ENCODE measurements at places on chromosomes 13 and 19.

- peak; percentile 83 for DNase-seq
Observed at GRCh38 chr19:6802336-6803035, 30.0 kb downstream of the VAV1 start.

GRCh38 chr19:31533114-31533513 lies 183.9 kb upstream of the TSHZ3 start:
- DNase-seq: no peak

DNA sequence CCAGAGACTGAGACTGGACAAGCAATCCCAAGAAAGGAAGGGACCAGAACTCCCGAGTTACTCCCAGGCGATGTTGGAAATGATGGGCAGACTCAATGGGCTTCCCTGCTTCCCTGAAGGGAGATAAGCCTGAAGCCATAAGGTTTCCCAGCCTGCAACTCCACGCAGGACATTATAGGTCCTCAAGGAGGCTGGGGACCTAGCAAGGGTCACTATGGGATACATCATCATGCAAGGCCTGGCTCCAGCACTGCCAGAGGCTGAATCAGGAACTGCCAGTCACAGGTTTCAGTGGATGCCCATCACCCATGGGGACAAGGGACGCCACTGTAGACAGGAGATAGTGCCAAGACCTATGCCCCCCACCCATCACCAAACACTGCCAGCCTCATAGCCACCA lies 338.7 kb downstream of the IRS2 start:
- DNase-seq: no peak

DNA sequence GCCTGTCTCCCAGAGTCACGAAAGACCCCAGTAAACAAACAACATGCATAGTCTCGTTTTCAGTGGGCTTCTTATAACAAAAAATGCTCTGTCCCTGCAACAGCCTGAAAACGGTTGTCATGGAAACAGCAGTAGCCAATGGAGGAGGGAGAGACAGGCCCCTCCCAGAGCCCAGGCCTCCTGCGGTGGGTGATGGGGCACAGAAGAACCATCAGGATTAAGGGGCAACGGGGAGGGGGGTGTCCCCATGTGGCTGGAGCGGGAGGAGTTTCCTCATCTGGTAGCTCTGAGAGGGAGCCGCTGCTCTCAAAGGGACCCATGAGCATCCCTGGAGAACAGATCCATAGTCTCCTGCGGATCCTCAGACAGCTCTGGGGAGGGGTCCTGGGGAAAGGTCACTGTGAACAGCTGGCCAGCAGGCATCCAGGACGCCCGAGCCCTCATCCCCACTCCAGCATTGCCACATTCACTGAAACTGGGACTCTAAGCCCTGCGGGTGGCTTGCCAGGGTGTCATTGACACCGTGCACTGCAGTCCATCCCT lies 37.5 kb upstream of the PNMA8B start:
- DNase-seq: no peak

DNA sequence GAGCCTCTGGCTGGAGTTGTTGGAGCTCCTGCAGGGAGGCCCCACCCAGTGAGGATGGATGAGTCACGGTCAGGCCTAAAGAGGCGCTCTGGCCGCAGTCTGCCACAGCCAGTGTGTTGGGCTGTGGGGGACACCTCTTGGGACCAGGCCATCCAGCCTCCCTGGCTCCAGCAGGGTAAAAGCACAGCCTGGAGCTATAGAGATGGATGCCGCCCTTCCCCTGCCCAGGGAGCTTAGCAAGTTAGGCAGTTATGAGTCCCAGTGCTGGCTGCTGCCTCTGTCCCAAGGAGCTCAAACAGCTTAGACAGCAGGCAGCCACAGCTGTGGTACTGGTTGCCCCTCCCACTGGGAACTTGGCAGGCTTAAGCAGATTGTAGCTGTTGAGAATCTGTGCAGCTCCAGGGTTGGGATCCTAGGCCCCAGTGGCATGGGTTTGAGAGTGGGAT lies 100.9 kb downstream of the NDFIP2 start:
- no peak for DNase-seq

GRCh38 chr19:47456721-47457474 lies 14.8 kb downstream of the SLC8A2 start:
- no peak for DNase-seq

DNA sequence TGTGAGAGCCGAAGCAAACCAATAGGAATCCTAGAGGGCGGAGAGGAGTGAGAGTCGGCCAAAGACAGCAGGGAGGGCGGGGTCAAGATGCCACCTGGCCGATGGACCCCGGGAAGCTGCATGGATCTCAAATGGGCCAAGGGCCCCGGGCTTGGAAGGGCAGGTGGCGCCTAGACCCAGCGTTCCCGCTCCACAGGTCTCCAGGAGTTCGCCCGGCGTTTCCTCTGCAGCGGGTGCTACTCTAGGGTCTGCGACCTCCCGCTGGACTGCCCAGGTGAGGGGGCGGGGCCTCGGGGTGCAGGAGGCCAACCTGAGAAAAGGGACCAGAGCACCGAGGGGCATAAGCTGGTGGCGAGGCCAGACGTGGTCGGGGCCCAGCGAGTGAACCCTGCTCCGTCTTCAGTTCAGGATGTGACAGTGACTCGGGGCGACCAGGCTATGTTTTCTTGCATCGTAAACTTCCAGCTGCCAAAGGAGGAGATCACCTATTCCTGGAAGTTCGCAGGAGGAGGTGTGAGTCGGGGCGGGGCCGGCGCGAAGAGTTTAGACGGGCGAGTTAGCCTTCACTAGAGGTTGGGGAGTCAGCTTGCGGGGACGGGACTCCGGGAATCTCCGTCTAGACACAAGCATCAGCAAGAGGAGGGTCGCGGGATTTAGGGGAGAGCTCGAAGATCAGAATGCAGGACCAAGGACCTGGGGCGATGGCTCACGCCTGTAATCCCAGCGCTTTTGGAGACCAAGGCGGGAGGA lies 9.9 kb downstream of the SPACA6 start:
- DNase-seq: peak; percentile 36

GRCh38 chr13:25117312-25117711 lies 21.4 kb downstream of the PABPC3 start:
- no peak for DNase-seq

GRCh38 chr13:72864142-72865011 lies 82.4 kb downstream of the PIBF1 start:
- DNase-seq: no peak

DNA sequence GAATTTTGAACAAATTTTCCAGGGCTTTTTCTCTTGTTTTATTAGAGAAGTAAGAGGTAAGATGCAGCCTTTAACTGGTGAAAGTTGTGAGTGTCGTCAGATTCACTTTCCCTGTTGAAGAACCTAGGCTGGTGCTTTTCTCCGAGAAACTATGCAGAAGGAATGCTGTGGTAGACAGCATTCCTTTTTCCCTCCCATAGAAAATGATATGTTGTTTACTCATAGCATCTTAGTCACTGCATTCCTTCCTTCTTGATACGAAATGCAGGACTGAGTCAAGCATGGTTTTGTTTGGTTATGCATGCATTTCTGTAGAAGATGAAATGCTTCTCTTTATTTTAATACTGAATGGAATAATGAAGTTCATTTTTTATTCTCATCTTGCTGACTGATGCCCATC lies 3.4 kb downstream of the ITGBL1 start:
- DNase-seq: no peak

DNA sequence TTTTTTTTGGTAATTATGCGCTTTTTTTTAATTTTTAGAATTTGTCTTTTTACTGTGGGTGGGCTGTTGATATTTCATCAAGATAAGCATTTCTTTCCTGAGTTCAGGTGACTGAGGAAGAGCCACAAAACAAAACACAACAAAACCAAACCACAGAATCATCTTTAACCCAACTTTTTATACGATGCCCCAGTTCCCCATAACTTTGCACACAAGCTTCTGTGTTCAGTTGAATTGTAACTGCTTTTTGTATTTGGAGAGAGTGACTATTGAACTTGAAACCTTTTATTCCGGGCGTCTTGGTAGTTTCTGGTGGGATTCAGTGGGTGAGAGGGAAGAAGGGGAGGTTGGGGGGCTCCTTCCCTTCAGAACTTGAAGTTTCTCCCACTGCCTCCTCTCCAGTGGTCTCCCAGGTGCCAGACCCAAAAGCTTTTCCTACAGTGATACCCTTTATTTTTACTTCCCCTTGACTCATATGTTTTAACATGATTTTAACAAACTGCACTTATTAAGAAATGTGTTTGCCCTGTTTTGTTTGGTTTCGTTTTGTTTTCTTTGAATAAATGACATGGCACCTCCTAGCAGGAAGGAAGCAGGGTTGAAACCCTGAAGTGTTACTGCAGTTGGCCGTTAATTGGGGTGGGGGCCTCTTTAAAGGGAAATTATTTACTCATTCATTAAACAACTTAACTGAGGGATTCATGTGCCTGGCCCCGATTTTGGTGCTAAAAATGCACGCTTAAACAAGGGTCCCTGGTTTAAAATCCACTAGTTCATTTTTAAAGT lies 2.7 kb upstream of the CCDC97 start:
- DNase-seq: no peak

DNA sequence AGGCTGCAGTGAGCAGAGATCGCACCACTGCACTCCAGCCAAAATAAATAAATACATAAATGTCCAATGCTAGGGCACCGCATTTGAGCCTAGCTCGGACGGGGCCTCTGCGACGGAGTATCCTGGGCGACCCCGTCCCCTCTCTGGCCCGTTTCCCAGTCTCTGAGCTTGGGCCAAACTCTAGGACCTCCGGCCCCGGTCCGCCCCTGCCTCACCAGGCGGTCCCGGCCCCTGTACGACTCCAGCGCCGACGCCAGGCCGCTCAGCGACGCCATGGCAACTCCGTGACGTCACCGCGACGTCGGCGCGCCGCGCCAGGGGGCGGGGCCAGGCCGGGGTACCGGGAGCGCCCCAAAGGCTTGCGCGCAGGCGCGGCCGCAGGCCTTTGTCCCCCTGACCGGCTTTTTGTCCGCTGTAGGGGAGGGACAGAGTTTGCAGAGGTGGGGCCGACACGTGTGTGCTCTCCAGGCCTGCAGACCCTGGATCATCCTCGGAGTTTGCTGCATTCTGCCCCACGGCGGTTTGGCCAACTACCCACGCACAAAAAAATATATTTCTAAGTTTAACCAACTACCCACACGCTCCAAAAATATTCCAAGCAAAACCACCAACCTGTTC lies at the start of gene PEX11G:
Gene PEX11G, minus strand, starts transcription at position 300 of the 618 bp plus-strand sequence. Its CDS starts 25 bp downstream, at position 275.
- DNase-seq: peak; percentile 93

- no peak for DNase-seq
Observed at GRCh38 chr13:73077865-73078264, 19.1 kb downstream of the KLF5 start.

GRCh38 chr19:13613447-13613846 lies 107.2 kb upstream of the CACNA1A start:
- DNase-seq: no peak

DNA sequence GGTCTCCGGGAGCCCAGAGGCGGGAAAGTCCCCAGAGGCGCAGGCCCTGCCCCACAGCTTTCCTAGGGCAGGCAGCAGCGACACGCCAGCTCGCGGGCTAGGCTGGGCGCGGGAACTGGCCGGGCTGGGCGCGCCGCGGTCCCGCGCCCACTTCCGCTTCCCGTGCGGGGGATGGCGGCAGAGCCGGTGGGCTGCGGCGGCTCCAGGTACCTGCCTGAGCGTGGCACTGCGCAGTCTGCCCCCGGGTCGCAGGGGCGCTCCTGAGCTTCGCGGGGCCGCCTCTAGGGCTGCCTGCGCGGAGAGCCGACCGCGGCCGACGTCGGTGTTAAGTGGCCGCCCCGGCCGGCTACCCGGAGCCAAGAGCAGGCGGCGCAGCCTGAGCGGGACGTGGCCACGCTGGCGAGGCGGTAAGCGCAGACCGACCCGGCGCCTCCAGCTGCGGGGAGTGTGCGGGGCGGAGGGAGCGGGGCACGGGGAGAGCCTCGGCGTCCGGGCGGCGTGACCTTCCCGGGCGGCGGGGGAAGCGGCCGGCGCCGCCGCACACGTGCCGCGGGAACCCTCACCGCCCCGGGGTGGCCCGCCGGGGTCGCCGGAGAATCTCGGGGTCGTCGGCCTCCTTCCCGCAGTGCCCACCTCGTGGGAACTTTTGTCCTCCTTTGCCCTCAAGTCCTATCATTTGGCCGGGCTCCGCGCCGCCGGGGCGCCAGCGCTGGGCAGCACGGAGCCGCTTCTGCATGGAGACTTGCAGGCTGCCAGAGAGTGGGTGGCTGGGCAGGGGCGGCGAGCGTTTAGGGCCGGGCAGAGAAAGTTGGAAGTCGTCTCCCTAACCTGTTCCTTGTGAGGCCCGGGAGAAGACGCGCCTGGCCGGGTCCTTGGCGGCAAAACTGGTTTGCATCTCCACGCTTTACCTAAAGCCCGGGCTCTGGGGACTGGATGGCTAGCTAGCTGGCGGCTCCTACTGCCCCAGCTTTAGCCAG lies 31.4 kb upstream of the MPHOSPH8 start:
- peak; percentile 52 for DNase-seq

DNA sequence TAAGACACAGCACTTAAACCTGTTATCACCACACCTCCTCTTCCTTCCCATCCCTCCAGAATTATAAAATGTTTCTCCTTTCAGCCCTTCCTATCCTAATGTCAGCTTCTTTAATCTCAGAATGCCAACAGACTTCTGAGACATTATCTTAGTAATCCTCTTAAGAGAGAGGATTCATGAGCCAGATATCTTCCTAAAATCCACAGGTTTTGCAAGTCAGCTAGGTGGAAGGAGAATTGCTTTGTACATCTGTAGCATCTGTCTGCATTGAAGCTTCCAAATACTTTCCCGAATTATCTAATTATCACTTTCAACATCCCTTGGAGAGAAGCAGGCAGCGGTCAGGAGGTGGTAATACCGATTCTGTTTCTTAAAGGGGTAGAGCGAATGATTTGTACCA lies 179.1 kb downstream of the DCT start:
- no peak for DNase-seq

GRCh38 chr13:73372666-73373627 lies 314.1 kb downstream of the KLF5 start:
- DNase-seq: no peak

GRCh38 chr19:47305309-47305751 lies 4.3 kb upstream of the C5AR1 start:
- peak; percentile 67 for DNase-seq

DNA sequence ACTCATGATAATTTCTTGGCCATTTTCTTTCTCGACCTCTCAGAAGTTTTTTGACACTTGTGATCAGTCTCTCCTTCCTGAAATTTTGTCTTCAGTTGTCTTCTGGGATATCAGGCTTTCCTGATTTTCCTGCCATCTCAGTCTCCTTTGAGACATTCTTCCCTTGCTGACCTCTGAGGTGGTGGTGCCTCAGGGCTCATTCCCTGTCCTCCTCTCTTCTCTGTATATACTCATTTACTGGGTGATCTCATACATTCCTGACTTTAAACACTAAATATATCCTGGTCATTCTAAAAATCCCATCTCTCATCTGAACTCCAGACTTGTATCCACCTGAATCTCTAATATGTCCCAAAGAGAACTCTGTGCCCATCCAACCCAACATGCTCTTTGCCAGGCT lies 31.3 kb upstream of the STARD13 start:
- no peak for DNase-seq

- DNase-seq: peak; percentile 55
Observed at GRCh38 chr19:918481-919198, 1.5 kb downstream of the KISS1R start.

DNA sequence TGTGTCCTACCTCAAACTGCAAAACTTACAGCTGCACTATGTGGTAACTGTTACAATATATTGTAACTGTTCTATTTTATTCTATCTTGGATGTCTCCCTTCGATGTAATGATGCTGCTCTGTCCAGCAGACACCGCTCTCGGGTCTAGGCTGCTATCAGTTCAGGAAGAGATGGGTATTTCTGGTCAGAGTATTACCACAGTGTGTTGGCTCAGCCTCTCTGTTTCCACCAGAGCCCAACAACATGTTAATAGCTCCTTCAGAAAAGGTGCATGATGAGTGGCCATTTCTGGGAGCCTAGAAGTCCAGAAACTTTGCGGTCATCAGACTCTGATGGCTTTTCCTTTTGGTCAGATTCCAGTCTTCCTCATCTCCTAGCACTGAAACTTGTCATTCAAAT lies 35.9 kb upstream of the IGFL1 start:
- no peak for DNase-seq
